ENCODE measurements at places on chromosomes 16 and 17.
A peak's percentile ranks its signal among the peaks of the same experiment; 100 is the strongest.

DNA sequence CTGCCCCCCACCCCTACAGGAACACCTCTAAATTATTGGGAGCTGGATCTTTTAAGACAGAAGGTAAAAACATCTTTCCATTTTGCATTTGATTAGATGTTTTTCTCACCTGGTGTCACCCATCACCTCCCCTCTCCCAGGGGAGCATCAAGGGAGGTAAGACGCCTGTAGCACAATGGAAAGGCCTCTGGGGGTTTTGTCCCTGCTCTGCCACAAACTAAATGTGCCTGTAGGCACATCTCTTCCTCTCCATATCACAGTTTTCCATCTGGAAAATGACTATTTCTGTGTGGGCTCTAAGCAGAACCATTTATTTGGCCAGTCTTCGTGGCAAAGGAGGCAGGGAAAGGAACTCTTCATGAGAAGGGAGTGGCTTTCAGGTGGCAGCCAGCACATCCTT lies 76.6 kb downstream of the GNAO1 start:
- no peak for DNase-seq

DNA sequence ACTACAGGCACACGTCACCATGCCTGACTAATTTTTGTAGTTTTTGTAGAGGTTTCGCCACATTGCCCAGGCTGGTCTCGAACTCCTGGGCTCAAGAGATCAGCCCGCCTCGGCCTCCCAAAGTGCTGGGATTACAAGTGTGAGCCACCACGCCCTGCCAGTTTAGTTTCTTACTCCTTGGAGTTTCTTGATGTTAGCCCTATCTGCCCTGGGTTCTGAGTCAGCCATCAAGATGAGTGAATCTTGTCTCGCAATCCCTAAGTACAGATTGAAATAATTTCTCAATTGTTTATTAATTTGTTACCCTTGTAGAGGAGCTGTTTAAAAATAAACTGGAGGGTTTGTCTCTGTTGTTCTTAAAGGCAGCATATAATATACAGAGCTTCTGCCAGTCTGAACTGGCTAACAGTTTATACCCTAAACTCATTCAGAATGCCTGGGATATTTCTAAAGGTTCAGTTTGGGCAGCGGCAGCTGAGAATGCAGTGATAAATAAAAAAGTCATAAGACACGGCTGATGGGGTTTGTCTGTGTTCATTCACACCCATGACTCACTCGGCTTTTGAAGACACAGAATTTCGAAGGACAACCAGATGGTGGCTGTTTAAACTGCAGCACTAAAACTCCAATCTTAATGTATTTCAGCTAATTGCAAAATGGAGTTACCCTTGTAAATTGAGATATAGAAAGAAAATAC lies 39.6 kb downstream of the GPRC5B start:
- DNase-seq = no peak

GRCh38 chr17:44928950-44929720 lies 13.8 kb upstream of the GFAP start:
- no peak for DNase-seq

GRCh38 chr17:63423251-63423950 lies 22.7 kb downstream of the CYB561 start:
- no peak for DNase-seq

- no peak for DNase-seq
Measured at GRCh38 chr16:17607609-17608008, 136.8 kb upstream of the XYLT1 start.

GRCh38 chr16:13425836-13426235 lies 494.1 kb upstream of the ERCC4 start:
- DNase-seq = no peak

GRCh38 chr17:4953451-4953961 lies 2.6 kb downstream of the ENO3 start:
- no peak for DNase-seq

DNA sequence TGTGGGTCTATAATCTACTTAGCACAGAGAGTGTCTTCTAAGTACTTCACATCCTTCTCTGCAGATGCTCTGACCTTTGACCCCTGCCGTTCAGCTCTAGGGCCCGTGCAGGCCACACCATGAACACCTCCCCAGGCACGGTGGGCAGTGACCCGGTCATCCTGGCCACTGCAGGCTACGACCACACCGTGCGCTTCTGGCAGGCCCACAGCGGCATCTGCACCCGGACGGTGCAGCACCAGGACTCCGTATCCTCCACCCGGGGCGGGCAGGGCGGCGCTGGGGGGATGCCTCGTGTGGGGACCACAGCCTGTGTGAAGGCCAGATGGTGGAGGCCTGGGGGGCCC lies 686 bp downstream of the MLST8 start:
- no peak for DNase-seq

GRCh38 chr16:68466174-68466573 lies 17.9 kb upstream of the SMPD3 start:
- DNase-seq = no peak

- no peak for DNase-seq
Measured at GRCh38 chr17:11144358-11145233, 96.4 kb upstream of the SHISA6 start.

DNA sequence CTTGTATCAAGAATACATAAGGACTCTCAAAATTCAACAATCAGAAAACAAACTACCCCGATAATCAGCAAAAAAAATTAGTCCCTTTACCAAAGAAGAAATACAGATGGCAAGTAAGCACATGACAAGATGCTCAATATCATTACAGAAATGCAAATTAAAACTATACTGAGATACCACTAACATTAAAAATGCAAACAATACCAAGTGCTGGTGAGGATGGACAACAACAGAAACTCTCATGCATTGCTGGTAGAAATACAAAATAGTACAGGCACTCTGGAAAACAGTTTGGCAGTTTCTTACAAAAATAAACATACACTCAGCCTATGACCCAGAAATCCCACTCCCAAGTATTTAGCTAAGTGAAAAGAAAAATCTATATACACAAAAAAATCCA lies 7.5 kb downstream of the CEP112 start:
- no peak for DNase-seq

GRCh38 chr17:63277629-63278028 lies 168.5 kb downstream of the CYB561 start:
- DNase-seq = no peak

GRCh38 chr17:55344514-55344997 lies 77.1 kb downstream of the MMD start:
- DNase-seq = no peak

GRCh38 chr17:50311112-50311460 lies 34.8 kb upstream of the XYLT2 start:
- no peak for DNase-seq

DNA sequence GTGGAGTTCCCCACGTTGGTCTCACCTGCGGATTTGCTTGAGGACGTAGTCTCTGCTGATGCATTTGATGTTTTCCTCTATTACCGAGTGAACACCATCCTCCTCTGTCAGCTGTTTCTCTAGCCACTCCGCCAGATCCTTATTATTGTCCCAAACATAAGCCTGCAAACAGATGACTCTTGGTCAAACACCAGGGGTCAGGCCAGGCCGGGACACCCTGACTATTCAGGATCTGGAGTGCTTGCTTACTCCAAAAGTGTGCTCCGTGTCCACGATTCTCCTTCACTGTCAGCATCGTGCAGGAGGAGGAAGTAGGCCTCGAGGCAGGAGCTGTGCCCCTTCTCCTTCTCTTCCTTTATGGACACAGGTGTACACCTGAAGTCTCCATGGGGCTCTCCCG lies 140.2 kb downstream of the AATF start:
- no peak for DNase-seq

- DNase-seq = no peak
Measured at GRCh38 chr17:54919425-54919824, 18.8 kb downstream of the TOM1L1 start.

DNA sequence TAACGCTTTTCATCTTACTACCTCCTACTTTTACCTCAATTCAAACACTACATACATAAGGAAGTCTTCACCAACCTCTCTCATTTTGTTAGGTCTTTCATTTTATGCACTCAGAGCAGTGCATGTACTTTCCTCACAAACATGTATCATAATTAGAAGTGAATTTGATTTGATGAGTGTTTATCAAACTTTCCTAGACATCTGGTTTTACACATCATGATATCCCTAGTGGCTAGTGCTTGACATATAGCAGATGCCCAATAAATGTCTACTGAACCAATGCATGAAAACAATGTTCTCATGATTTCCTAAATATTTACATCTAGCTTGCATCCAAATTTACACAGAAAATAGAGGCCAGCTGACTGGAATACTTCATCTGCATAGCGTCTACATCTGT lies 323.4 kb upstream of the KIF2B start:
- DNase-seq = no peak

- no peak for DNase-seq
Measured at GRCh38 chr17:44840274-44840673, 7.4 kb upstream of the HIGD1B start.

GRCh38 chr16:90001761-90002503 lies 17.3 kb downstream of the DBNDD1 start:
- DNase-seq = no peak

DNA sequence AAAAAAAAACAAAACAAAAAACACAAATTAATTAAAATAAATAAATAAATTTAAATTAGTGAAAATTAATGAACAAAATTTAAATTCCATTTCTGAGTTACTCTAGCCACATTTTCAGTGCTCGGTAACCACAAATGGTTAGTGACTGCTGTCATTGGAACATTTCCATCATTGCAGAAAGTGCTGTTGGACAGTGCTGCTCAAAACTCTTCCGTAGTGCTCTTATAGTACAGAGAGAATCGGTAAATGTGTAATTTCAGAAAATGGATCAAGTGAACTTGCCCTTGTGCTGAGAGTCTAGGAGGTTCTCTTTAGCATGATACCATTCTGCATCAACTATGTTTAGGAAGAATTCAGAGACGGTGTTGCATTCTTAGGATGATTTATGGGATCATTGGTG lies 23.7 kb downstream of the ZNRF1 start:
- no peak for DNase-seq

DNA sequence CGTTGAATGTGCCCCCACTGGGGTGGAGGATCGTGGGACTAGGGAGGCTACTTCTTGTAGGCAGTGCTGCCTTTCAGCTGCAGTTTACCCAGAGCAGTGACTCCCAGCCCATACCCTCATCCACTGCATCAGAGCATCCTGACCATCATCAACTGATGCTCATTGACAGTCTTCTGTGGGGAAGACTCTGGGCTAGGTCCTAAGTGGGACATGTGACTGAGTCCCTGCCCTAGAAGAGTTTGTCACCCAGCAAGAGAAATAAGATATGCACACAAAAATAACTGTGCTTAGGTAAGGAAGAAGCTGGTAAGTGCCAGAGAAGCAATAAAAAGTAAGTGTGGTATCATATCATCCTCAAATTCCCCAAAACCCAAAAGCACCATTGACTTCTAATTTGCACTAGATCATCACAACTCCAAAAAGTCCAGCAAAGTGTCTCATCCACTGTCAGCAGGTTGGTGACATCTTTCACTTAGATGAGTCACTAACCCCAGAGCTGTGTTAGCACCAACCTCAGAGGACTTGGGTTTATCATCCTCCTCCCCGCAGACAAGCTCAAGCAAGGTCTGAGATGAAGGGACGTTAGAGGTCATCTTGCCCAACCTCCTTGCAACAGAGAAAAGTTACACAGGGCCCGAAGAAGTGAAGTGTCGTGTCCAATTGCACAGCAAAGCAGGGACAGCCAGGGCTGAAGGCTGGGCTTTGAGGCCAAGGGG lies 99.0 kb downstream of the CCDC182 start:
- no peak for DNase-seq

- DNase-seq = no peak
Measured at GRCh38 chr16:85301231-85301630, 189.0 kb upstream of the CIBAR2 start.

DNA sequence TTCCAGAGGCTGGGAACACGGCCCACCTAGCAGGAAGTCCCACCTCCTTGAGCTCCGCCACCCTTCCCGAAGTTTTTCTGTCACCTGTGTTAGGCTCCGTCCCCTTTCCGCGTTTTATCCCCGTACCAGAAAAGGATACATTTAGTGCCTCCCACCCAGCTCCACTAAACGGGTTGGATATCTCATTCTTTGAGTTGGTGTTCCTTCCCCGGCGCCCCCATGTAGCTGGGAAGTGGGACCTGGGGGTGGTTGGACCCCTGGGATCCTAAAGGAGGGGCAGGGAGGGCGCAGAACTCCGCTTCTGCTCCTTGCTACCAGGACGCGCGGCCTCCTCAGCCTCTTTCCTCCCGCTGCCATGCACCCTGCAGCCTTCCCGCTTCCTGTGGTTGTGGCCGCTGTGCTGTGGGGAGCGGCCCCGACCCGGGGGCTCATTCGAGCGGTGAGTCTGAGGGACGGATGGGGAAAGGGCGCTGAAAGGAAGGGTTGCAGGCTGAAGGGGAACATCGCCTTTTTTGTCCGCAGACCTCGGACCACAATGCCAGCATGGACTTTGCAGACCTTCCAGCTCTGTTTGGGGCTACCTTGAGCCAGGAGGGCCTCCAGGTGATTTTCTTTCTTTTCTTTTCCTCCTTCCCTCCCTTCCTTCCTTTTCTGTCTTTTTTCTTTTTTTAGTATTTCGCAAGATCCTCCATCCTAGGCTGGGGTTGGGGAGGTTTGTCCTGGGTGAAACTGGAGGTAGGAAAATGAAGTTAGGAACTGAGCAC lies 669 bp downstream of the RNF167 start:
- DNase-seq = no peak

DNA sequence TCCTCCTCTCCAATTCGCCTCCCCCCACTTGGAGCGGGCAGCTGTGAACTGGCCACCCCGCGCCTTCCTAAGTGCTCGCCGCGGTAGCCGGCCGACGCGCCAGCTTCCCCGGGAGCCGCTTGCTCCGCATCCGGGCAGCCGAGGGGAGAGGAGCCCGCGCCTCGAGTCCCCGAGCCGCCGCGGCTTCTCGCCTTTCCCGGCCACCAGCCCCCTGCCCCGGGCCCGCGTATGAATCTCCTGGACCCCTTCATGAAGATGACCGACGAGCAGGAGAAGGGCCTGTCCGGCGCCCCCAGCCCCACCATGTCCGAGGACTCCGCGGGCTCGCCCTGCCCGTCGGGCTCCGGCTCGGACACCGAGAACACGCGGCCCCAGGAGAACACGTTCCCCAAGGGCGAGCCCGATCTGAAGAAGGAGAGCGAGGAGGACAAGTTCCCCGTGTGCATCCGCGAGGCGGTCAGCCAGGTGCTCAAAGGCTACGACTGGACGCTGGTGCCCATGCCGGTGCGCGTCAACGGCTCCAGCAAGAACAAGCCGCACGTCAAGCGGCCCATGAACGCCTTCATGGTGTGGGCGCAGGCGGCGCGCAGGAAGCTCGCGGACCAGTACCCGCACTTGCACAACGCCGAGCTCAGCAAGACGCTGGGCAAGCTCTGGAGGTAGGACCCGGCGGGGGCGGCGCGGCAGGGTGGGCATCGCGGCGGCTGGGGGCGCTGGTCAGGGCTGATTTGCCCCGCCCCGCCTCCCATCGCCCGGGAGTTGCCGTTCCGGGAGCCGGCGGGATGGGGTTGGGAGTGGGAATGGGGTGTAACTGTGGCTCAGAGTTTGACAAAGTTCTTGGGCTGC lies 567 bp downstream of the SOX9 start:
- DNase-seq = no peak

DNA sequence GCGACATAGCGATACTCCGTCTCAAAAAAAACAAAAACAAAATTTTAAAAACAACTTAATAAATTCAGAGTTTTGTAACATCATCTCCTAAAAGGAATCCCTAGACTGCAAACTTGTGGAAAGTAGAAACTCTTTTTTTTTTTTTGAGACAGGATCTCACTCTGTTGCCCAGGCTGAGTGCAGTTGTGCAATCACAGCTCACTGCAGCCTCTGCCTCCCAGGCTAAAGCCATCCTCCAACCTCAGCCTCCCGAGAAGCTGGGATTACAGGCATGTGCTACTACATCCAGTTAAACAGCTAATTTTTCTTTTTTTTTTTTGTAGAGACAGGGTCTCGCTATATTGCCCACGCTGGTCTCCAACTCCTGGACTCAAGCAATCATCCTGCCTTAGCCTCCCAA lies 19.7 kb downstream of the EZH1 start:
- no peak for DNase-seq

- DNase-seq = peak; percentile 29
Measured at GRCh38 chr17:64320613-64321553, 57.8 kb upstream of the TEX2 start.
